WTC11 (cell line): ENCODE measurements at places on chromosomes 12 and 14. TPM values are rescaled to one million over a fixed set of nuclear protein-coding genes. Genes with fewer than 3 reads are reported as not detected.

The IQSEC3 gene
- total RNA-seq, result 1.7 to 2.6 TPM (median 2.2 TPM) in 3 replicates

DNA sequence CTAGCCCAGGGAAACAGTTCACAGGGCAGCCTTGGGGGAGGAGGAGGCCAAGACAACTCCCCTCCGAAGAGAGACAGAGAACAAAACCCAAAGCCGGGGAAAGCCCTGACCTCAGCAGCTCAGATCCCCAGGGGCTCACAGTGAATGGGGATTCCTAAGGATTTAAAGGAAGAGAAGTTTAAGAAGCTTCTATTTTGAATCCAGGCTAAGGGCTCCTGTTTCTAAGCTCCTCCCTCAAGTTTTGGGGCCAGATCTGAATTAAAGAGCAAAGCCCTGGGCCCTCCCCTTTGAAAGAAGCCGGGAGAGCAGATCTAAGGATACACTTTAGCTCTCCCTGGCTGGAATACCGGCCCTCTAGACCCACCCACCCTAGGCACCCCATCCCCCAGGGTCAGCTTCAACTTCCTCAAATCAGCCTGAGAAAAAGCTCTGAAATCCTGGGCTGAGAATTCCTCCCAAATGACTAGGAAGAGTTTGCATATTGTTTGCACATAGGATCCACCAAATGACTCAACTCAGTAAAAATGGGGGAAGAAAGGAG lies 3.9 kb downstream of the KDM2B start:
- H3K4me3 ChIP-seq, result peak overlapping the region; percentile 84
- H3K36me3 ChIP-seq, result peaks cover 40% of the 10 kb centered on the region
- no peaks in the 10 kb centered on the region for H3K27me3 ChIP-seq
- peak overlapping the region; percentile 99 for H3K27ac ChIP-seq
- peak; percentile 70 for DNase-seq
- peaks cover 36% of the 10 kb centered on the region for H3K4me1 ChIP-seq

The RHOJ gene
- 0.13 TPM in 1 of 3 replicates, not detected in the others for total RNA-seq

DNA sequence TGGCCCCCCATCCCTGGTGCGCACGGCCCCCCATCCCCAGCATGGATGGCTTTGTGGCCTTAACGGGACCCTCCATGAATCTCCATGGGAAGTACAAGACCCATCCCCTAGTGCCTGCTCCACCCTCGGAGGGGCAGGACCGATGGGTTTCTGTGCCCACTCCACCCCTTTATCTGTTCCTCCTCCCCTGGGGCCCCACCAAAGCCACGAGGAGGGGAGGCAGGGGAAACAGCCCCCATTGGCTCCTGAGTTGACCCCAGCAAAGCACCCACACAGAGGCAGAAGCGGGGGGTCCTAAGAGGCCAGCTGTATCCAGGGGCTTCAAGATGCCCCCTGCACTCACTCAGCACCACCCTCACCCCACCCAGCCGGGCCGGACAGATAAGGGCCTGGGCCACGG lies 36.1 kb upstream of the TMEM179 start:
- H3K36me3 ChIP-seq, result peaks cover 5% of the 10 kb centered on the region
- peaks cover 13% of the 10 kb centered on the region for H3K4me1 ChIP-seq
- peaks cover 4% of the 10 kb centered on the region for H3K27me3 ChIP-seq
- H3K4me3 ChIP-seq, result no peak overlapping the region
- DNase-seq, result no peak
- no peak overlapping the region for H3K27ac ChIP-seq
